ENCODE measurements at places on chromosomes 4 and X. TPM values are rescaled to one million over a fixed set of nuclear protein-coding genes. Genes with fewer than 3 reads are reported as not detected.

- no peak for DNase-seq
Observed at GRCh38 chrX:119105826-119106225, 21.8 kb downstream of the KIAA1210 start.

The CT83 gene
- 2.1 TPM for total RNA-seq

The TRIM61 gene
- total RNA-seq: 2.1 TPM

- no peak for DNase-seq
Observed at GRCh38 chrX:107579956-107580355, 48.4 kb upstream of the PRPS1 start.

DNA sequence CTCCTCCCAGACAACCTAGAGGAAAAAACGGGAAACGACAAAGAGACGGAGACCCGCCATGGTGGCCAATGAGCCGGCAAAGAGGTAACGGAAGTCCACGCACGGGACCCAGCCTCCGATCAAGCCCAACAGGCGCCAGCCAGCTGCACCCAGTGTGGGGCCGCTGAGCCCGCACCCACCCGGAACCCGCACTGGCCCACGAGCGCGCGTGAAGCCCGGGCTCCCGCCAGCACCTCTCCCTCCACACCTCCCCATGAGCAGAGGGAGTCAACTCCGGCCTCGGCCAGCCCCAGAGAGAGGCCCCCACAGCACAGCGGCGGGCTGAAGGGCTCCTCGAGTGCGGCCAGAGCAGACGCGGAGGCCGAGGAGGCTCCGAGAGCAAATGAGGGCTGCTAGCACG is 14.6 kb upstream of the FMR1 start:
- no peak for DNase-seq

- no peak for DNase-seq
Observed at GRCh38 chr4:68272860-68273259, 27.4 kb upstream of the TMPRSS11B start.

DNA sequence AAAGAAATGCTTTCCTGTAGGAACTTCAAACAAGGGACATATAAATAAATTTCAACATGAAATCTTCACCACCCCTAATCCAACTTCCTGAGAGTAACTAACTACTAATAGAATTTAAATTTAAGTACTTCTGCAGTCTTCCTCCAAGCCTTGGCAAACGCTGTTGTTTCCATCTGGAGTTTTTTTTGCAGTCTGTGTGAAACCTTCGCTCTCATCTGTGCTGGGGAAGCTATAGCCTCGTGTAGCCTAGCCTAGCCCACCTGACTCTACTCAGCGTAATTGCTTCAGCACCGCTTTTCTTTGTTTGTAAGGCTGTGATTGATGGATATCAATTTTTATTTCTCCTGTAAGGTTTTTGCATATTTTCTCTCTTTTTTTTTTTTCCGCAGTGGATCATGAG is 30.9 kb downstream of the STOX2 start:
- no peak for DNase-seq

The FRMD7 gene
- not detected for total RNA-seq

The SLC16A2 gene
- total RNA-seq: 10.0 TPM

DNA sequence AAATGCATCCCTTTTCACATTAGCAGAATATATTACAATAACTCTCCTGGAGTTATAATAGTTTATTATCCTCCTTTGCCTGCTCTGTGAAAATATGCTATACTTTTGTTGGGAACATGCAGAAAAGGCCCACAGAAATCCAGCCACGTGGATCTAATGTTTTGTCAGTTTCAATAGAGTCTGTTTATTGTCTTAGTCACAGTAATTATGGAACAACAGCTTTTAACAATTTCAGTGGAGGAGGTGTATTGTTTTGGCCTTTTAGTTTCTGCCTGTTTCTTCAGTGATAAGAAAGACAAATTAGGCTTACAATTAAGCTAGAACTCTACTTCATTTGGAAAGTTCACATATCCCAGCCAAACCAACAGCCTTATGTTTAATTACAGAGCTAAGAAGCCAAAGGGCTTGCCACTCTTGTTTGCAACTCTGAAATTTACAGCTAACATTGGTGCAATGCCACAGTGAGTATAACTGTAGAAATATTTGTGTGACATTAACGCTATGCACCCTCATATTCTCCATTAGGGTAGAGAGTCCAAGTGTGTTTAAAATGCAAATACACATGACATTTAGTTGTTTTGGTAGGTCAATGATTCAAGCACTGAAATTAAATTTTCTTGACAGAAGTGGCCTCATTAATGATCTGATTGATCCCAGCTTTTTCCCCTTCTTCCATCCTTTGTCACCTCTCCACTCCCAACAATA is 175.8 kb downstream of the USP46 start:
- no peak for DNase-seq

DNA sequence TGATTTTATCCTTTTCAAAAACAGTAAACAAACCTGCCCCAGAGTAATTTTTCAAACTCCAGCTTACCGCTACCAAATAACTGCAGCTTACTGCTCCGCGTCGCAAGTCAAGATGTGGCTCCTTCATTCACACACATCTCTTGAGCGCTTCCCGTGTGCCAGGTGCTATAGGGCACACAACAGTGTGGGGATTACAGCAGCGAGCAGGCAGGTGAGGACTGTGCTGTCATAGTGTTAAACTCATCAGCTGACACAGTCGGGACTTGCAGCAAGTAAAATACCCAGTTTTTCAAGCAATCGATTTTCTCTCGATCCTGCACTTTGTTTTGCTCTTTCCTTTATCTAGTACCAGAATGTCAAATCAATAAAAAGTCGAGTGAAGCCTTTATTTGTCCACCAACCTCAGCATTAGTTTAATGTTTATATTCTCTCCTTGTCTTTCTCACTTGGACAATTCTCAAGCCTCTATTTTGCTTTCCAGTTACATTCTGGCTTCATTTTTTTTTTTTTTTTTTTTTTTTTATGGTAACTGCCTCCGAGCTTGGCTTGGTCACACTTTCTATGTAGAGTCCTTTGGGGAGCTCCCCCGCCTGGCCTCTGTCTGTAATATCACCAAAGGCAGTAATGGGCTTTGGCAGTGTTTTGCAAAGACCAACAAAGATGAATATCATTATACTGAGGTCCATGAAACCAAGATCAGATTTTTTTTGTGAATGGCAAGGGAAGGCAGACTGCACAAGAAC is 8.3 kb upstream of the ASB5 start:
- DNase-seq: no peak

Measured in type B pancreatic cell (in vitro differentiated cells).